ENCODE measurements at places on chromosomes 1 and 21. TPM values are rescaled to one million over a fixed set of nuclear protein-coding genes. Genes with fewer than 3 reads are reported as not detected.

DNA sequence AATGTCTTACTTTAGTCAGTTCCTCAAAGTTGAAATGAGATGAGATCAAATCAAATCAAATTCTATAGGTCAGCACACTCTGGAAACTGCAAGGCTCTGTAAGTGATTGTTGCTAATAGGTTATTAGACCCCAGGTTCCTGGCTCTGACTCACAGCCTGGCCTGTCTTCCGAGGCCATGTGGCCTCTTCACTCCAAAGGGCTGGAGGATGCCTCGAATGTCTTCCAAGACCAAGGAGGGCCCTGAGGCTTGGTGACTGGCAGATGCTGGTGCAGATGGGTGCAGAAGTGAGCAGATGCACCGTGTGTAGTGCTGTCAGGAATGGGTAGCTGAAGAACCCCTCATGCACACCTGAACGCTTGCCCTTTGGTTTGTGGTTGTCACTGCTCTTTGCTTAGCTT, 113.4 kb downstream of the MAB21L3 start:
- H3K4me3 ChIP-seq: no peak overlapping the region
- no peaks in the 10 kb centered on the region for H3K27me3 ChIP-seq
- no peak for DNase-seq
- H3K4me1 ChIP-seq: no peaks in the 10 kb centered on the region

- no peaks in the 10 kb centered on the region for H3K36me3 ChIP-seq
- no peak within 1 kb of the TSS for H3K4me3 ChIP-seq
- peaks cover 3% of the 10 kb centered on the region for H3K4me1 ChIP-seq
- no peak for DNase-seq
- no peak within 1 kb of the TSS for H3K27ac ChIP-seq
These were observed at the start of gene SELE for GRCh38 chr1:169733924-169734323. SELE (minus strand) TSS chr1:169734079; CDS start chr1:169733612, 467 bp downstream.

The LRRC53 gene
- not detected for total RNA-seq

GRCh38 chr1:206779638-206780037, 7.3 kb upstream of the IL10 start:
- no peaks in the 10 kb centered on the region for H3K36me3 ChIP-seq
- no peak overlapping the region for H3K4me3 ChIP-seq
- H3K27me3 ChIP-seq: no peaks in the 10 kb centered on the region
- H3K27ac ChIP-seq: no peak overlapping the region
- H3K4me1 ChIP-seq: no peaks in the 10 kb centered on the region
- no peak for DNase-seq

The LRRC41 gene
- 62.7 TPM for total RNA-seq

The TARDBP gene
- total RNA-seq: 96.3 TPM

GRCh38 chr1:72282271-72283021, at the start of gene NEGR1:
NEGR1 (minus strand) TSS chr1:72282539.
- H3K27me3 ChIP-seq: no peaks in the 10 kb centered on the region
- H3K36me3 ChIP-seq: no peaks in the 10 kb centered on the region
- peaks cover 20% of the 10 kb centered on the region for H3K4me1 ChIP-seq
- peak within 1 kb of the TSS; percentile 95 for H3K27ac ChIP-seq

Measured in SJSA1 (cell line).